Stomach (tissue), 19 donors: ENCODE measurements at places on chromosomes 5 and 9. TPM values are rescaled to one million over a fixed set of nuclear protein-coding genes. Genes with fewer than 3 reads are reported as not detected.

Gene SLC46A2
- not detected for total RNA-seq

Gene FCHSD1
- total RNA-seq, result 66.5 TPM

Gene FAM153A
- not detected for total RNA-seq

Gene MAMDC2
- 42.4 TPM for total RNA-seq

Gene IL4
- total RNA-seq, result not detected

Gene CDH9
- not detected for total RNA-seq
